ENCODE measurements at places on chromosomes 1 and 21.

DNA sequence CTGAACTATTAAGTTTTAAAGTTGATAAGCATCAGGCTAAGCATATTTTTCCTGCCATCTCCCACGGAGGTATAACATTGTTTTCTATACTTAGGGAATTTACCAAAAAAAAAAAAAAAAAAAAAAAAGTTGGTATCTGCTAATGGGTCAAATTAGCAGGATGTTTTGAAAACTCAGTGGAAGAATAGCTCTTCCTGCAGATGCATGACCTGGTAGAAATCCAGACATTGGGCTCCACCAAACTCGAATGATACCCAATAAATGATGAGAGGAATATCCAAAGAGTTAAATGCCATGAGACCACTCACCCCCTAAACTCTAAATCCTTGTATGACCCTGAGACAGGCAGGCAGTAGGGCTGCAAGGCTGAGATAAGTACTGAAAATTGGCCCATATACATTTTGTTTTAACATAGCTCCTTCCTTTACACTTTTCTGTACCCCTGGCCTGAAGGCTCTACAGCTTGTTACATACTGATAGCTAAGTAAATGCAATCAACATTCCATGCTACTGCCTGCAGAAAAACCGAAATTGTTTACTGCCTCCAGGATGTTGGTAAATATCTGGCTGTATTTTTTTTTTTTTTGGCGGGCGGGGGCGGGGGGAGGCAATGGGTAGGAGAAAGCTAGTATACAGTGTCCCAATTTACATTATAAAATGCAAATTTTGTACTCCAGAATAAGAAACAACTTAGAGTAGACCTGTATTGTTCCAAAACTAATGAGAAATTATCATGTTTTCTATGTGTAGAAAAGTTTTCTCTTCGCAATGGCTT lies 57.6 kb downstream of the NFIA start:
- DNase-seq, result no peak

GRCh38 chr21:27831816-27832569 lies 865.1 kb upstream of the ADAMTS5 start:
- no peak for DNase-seq

DNA sequence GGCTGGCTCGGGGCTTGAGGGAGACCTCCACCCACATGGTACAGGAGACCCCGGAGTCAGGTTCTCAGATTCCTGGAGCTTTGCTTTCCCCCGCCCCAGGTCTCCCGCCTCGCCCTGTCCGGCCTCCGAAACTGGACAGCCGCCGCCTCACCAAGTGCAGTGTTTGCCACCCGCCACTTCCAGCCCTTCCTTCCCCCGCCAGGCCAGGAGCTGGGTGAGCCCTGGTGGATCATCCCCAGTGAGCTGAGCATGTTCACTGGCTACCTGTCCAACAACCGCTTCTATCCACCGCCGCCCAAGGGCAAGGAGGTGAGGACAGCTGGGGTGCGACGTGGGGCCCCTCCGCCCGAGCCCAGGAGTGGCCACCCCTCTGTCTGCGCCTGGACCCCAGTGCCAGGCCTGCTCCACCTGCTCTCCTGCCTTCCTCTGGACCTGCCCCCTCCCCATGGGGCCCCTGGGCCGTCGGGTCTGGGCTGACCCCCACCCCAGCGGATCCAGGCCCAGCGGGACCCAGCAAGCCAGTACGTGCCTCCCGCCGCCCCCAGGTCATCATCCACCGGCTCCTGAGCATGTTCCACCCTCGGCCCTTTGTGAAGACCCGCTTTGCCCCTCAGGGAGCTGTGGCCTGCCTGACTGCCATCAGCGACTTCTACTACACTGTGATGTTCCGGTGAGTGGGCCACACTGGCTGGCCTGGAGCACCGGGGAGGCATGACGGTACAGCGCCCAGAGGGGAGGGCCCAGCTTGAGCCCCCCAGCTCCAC lies 8.7 kb downstream of the SELENON start:
- DNase-seq, result no peak

DNA sequence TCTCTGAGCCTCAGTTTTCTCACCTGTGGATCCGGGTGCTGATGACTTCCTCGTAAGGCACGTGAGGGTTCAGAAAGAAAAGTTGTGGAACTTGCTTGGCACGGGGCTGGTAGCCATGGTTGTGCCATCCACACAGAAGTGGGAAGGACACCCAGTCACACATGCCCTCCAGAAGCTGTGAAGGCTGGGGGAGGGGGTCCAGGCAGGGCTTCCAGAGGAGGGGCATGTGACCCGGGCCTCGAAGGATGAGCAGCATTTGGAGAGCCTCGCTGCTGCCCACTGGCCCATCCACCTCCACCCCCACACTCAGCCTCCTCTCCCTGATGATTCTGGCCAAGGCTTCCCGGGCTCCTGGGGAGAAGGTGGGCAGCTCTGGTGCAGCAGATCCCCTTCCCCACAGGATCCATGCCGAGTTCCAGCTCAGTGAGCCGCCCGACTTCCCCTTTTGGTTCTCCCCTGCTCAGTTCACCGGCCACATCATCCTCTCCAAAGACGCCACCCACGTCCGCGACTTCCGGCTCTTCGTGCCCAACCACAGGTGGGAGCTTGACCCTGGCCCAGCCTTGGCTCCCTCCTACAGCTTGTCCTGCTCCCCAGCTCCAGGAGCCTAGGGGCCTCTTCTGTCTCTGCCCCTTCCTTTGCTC lies 9.4 kb downstream of the SELENON start:
- no peak for DNase-seq

DNA sequence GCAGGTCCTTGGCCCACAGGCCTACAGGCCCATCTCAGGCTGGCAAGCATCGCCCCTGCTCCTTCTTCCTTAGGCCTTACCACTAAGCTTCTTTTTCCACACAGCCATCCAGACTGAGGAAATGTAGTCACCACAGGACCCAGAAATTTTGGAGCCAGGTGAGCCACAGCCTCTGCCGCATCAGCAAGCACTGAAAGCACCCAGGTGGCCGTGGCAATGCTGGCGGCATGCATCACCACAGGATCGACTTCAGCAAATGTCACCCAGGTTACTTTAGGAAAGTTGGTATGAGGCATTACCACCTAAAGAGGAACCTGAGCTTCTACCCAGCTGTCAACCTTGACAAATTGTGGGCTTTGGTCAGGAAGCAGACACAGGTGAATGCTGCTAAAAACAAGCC lies 11.6 kb downstream of the PIGM start:
- no peak for DNase-seq

DNA sequence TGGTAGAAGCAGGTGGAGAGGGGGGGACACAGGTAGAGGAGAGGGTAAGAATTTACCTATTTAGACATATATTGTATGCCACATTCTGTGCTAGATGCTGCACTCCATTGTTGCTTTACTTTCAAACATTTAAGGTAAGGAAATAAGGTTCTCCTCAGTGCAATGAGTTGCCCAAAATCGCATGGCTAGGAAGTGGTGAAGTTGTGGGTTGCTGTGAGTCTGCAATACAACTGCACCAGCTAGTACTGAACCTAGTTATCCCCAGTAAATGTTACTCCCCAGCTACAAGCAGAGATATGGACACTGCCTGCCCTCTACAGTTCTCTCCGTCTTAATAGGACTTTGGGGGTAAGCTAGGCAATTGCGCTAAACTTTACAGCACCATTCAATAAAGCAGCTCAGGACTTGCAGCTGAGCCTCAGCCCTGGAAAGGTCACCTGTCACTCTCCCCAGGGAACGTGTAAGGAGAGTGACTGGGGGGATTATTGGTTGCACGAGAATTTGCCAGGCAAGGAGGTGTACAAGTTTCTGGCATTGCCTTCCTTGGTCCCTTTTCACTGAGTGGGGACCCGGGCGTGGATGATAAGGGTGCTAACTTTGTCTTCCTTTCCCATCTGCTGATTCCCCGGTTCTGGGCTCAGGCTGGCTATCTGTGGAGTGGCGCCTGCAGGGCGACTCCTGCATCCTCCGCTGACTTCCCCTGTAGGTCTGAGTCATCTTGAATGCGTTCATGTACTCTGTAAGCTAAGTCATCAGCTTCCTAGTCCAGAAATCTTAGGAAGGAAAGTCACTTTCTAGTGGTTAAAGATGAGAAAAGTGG lies 71.3 kb upstream of the CNTN2 start:
- DNase-seq, result no peak

DNA sequence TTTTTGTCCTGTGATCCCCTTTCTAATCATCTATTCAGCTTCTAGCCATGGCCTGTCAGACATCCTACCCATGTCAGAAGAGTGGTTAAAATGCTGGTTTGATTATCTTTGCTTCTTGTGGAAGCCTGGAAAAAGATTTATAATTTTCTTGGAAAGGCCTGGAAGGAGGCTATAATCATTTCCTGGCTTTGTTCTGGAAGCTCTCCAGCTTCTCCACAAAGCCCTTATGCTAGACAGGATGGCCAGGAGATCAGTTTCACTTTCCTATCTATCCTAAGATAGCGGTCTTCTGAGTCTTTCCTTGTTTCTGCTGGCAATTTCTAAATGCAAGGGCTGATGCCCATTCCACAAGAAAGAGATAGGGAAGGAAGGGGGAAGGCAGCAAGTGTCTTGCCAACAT lies 90.9 kb upstream of the SLC44A3 start:
- no peak for DNase-seq

- DNase-seq, result no peak
Observed at GRCh38 chr1:19156676-19157075, 53.4 kb downstream of the UBR4 start.

DNA sequence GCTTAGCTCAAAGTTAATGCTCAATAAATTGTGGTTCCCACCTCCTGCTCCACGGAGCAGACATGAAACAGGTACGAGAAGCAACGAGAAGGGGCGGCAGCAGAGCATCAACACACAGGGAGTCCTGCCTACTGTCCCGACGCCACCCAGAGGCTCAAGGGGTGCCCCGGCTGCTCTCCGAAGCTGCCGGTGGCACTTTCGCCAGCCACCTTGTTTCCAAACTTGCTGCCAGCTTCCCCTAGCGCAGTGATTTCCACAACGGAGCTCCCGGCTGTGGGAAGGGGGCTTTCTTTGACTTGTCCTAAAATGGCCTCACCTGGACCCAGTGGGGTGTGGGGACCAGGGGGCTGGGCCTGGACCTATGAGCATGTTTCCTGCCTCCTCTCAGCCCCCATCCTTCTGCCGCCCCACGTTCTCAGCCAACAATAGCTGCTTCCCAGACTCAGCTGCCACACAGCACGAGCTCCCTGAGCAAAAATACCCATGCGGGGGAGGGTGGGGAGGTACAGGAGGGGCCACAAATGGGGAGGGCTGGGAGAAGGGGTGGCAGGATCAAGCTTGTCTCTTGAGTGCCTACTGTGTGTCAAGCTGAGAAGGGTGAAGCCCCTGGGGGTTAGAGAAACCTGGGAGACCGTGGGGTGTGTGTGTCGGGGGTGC lies 35.6 kb upstream of the ECE1 start:
- DNase-seq, result no peak

GRCh38 chr1:221856228-221857093 lies 114.6 kb upstream of the DUSP10 start:
- DNase-seq, result no peak

GRCh38 chr1:32933742-32934322 lies 30.8 kb downstream of the RNF19B start:
- no peak for DNase-seq

- DNase-seq, result no peak
Observed at GRCh38 chr21:34133802-34134201, 60.4 kb downstream of the MRPS6 start.

- no peak for DNase-seq
Observed at GRCh38 chr1:87844251-87844650, 515.6 kb downstream of the LMO4 start.

All from NCI-H524 (cell line).